ENCODE measurements at places on chromosomes 7 and 10.
A peak's percentile ranks its signal among the peaks of the same experiment; 100 is the strongest.

DNA sequence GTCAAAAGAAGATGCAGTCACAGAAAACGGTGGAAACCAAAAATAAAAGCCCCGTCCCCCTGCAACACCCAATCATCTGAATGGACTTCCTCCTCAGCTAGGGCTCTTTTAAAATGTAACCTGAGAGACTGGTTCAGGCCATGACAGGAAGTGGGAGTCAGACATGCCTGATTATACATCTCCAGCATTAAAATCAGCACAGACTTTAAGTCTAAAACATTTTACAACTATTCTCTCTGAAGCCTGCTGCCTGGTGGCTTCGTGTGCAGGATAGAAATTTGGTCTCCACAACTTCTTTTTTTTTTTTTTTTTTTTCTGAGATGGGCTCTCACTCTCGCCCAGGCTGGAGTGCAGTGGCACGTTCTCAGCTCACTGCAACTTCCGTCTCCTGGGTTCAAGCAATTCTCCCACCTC, 30.3 kb downstream of the HACD1 start:
- DNase-seq, result no peak

DNA sequence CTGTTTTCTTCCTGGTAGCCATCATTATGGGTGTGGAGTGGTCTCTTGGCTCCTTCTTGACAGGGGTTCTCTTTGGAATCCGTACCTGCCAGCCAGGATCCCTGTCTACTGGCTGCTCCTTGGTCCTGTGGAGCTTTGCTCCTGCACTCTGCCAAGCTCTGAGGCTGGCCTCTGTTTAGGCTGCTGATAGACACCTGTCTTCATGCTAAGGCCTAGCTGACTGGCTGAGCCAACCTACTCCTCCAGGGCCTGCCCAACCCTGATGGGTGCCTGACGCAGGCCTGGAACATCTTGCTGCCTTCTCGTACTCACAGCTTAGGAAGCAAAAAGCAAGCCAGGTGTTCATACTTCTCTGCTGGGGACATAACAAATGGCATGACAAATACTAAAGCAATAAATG, 333.6 kb upstream of the ZNF32 start:
- DNase-seq, result no peak

DNA sequence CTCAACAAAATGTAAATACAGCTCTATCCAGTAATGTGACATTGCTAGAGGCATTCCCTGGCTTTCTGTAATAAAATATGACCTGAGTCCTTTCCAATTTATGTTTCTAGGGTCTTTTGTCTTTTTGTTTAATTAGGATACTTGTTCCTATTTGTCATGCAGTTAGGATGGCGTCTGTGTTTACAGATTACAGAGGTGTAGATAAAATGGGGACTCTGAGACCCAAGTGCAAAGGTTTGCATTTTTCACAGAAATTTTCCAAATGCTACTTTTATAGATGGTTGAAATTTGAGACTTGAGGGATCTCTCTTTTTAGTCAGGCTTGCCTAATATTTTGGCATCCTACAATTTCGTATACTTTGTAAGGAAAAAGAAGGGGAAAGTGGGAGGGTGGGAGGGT, 332.4 kb downstream of the PTEN start:
- DNase-seq, result no peak

DNA sequence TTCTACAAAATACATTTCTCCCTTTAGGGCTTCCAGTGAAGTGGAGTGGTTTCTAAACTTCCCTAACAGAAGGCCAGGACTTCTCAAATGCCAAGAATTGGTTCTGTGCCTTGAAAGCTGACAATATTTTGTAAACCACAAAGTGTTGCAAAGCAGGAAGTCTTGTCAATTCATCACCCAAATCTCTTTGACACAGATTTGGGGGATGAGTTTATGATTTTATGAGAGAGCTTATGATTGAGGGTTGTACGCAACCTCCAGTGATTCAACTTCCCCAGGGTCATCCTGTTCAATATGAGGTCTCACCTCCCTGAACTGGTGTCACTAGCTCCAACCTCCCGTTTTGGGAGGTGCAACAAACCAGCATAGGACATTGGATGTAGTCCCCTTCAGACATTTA, 83.7 kb downstream of the PRLHR start:
- DNase-seq, result no peak

- no peak for DNase-seq
These were observed 45.2 kb downstream of the GPR141 start for GRCh38 chr7:37728747-37729146.

DNA sequence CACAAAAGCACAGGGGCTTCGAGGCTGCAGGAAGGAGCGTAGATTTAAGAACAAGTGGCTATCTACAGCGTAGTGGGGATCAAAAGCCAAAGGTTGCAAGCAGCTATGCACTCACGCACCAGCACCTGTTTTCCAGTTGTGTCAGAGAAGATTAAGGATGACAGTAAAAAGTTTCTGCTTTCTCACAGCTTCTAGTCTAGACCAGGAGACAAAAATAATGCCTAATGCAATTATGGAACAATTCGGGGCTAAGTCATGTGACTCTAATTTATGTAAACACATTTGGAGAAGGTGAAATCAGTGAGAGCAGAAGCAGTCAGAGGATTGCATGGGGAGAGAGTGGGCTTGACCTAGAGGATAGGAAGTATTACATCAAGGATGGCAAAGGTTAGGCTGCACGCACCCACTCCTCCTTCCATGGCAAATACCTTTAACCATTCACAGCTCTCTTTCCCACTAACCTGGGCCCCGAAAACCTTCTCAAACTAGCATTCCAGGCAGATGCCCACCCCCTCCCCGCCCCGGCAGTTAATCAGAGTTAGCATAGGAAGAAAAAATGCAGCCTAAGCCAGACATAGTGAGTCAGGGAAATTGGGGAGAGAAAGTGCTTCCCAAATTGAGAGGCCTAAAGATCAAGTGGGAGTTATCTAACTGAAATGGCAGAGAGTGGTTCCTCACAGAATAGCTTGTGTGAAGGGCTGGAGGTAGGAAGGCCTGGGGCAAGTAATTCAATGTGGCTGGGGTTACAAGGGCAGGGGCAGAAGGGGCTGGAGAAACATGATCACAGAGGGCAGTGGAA, 48.2 kb upstream of the GPAM start:
- no peak for DNase-seq

DNA sequence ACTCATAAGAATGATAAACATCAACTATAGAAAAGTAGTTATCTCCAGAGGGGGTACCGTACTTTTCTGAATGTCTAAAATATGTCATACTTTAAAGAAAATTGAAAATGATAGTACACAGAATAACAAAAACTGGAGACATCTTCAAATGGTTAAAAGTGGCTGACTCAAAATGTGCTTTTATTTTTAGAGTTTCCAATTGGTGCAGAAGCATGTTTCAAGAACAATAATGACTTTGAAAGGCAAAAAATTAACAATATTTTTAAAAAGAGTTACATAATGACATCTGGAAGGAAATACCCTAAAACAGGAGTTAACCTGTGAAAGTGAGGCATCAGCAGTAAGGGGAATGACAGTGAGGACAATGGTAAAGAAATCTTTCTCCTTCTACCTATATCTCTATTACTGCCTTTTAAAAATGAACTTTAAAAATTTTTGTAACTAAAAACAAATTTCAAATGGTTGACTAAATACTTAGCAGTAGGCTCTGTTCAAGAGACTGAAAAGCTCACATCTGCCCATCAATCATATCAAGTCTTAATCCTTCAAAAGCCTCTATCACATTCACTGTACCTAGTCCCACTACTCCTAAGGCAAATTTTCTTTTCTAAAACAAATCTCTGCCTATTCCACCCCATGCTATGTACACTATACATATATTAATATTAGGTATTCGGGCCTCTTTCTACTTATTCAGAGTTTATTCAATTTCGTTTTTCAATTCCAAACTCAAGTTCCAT, 3.0 kb downstream of the ASZ1 start:
- DNase-seq, result no peak

- DNase-seq, result no peak
These were observed 111.4 kb downstream of the TFPI2 start for GRCh38 chr7:93779115-93779514.

- DNase-seq, result no peak
These were observed 2.9 kb upstream of the XPNPEP1 start for GRCh38 chr10:109926061-109926745.

DNA sequence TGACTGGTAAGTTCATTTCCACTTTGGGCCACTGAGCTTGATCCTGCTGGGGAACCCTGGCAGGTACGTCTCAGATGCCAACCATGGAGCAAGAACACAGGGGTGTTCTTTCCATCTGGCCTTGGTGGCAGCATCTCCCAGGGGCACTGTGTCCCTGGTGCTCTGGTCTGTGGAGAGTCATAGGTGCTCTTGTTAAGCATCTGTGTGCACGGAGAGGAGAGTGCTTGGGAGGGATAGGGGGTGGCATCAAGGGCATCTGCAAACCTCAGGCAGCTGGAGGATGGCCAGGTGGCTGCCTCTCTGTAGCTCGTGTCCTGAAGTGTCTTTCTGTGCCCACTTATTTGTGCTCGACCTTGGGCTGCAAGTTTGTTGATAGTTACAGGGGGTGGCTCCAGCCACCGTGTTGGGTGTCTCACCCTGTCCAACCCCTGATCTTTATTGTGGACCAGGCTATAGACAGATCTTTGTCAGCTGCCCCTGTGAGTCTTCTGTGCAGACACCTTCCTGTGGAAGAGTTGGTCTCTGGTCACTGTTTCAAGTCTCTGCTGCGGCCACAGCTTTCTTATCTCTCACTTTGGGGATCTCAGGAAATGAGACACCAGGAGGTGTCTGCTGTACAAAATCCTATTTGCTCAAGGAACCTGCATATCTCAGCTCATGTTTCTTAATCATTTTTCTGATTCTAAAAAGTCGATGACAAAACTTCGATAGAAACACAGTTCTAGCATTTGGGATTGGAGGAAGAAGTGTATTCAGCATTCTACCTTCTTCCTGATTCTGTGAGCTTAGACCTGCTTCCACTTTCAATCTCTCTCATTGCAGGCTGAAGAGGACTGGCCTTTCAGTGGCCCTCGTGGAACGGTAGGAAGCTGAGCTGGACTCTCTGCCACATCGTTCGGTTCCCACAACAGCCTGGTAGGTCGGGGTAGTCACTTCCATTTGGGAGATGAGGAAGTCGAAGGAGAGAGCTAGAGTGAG, 17.2 kb upstream of the GIMAP8 start:
- peak; percentile 65 for DNase-seq

DNA sequence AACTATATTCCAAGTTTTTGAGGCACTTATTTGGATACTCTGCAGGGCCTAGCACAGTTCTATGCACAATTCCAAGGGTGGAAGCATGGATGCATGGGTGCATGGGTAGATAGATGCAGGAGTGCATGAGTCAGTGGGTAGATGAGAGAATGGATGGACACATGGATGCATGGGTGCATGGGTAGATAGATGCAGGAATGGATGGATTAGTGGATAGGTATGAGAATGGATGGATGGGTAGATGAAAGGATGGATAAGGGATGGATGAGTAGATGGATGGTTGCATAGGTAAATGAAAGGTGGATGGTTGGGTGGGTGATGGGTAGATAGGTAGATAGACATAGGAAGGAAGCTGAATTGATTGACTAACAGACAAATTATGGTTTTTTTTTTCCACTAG, 15.6 kb downstream of the PNLIPRP2 start:
- DNase-seq, result no peak

DNA sequence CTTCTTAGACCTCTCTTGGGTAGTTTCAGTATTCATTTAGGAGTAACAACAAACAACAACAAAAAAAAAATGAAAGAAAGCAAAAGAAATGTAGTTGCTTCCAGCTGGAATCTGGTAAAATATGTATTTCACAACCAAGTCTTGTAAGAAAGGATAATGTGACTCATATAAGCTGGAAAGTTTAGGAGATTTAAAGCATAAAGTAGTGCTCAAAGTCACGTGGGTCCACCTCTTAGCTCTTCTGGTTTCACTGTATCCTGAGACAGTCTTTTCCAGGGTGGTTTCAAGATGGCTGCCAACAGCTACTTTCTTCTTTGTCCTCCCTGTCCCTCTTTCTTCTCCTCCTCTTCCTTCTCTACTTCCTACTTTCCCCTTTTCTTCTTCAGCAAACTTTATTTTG, 69.5 kb upstream of the CDK13 start:
- DNase-seq, result no peak

GRCh38 chr7:144842377-144842851, 6.6 kb upstream of the TPK1 start:
- DNase-seq, result no peak

DNA sequence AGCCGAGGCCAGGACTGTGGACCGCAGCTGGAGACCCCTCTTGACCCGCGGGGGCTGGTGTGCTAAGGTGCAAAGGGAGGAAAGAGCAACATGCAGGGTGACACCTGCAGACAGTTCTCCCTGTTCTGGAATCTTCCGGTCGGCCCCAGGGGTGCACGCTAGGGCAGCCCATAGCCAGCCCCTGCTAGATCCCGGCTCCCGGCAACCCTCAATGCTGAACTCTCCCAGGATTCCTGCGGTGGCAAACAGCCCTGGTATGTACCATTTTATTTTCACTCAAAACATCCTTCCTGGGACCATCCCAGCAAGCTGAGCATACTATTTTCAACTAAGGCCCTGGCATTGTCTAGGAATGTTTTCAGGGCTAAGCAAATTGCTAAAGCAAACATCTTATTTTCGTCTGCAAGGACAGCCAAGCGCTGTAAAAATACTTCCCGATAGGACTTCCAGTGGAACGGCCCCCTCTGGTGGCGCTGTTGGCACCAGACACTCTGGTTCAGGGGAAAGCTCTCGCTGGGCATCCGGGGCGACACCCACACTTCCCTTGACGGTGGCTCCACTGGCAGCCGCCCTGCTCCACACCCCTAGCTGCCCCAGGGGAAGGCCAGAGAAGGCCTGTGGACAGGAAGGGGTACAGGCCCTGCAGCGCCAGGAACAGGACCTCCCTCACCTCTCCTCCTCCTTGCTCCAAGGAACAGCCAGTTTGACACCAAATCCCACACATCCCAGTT, 99.4 kb downstream of the CTBP2 start:
- DNase-seq, result peak; percentile 94

GRCh38 chr7:50837965-50838364, 55.3 kb upstream of the GRB10 start:
- no peak for DNase-seq

DNA sequence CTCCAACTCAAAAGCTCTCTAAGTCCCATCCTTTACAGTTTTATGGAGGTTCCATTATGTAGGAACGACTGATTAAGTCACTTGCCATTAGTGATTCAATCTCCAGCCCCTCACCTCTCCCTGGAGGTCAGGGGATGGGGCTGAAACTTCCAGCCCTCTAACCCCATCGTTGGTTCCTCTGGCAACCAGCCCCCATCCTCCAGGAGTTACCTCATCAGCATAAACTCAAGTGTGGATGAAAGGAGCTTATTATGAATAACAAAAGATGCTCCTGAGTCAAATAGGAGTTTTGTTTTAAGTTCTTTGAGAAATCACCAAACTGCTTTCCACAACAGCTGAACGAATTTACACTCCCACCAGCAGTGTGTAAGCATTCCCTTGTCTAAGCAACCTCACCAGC, 494.3 kb upstream of the AUTS2 start:
- DNase-seq, result no peak

- no peak for DNase-seq
These were observed 183.7 kb downstream of the GPAM start for GRCh38 chr10:111999915-112000302.

DNA sequence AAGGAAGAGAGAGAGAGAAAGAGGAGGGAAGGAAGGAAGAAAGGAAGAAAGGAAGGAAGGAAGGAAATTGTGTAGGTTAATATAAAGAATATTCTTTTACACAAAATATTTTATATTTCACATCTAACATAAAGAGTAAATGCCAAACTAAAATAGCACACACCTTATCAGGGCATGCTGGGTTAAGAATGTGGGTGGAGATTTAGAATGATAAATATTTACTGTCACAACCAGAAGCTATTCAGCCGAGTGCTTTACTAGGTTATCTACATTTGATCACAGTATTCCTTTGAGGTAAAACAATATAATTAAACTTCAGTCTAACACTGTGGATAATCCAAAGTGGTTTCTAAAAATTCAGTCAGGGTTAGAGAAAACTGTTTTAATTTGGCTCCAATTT, 103.3 kb downstream of the SEMA3A start:
- DNase-seq, result no peak

- DNase-seq, result no peak
These were observed 519.1 kb upstream of the AKR1E2 start for GRCh38 chr10:4306871-4307270.

Measured in coronary artery (tissue), 2 donors.